Activated CD8-positive, alpha-beta memory T cell treated with anti-CD3 and anti-CD28 coated beads, Interleukin-2, amount 10 ng/mL, durations not matched to agents 7 days and 5 days (primary cell): ENCODE measurements at places on chromosomes 6 and 20. TPM values are rescaled to one million over a fixed set of nuclear protein-coding genes. Genes with fewer than 3 reads are reported as not detected.

Gene KCNG1
- total RNA-seq, result 1.1 TPM

- H3K27me3 ChIP-seq, result no peaks in the 10 kb centered on the region
- DNase-seq, result no peak
- no peak overlapping the region for H3K27ac ChIP-seq
- H3K4me1 ChIP-seq, result peaks cover 51% of the 10 kb centered on the region
- no peak overlapping the region for H3K4me3 ChIP-seq
These were observed 21.2 kb upstream of the ASXL1 start for GRCh38 chr20:32336918-32337347.

DNA sequence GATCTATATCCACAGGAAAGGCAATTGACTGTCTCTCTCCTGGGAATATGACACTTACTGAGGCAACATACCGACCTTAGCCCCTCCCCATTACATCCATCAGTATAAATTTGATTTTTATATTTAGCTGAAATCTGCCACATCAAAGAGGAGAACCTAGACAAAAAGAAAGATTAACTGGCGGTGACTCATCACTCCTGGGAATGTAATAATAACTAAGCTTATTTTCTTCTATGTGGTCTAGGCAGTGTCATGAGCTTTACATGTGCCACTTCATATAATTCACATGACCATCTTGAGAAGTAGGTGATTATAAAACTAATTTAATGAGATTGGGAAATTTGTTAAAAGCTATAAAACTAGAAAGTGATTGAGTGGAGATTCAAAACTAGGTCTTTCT, 520.0 kb upstream of the HS3ST5 start:
- H3K36me3 ChIP-seq, result no peaks in the 10 kb centered on the region
- H3K27me3 ChIP-seq, result no peaks in the 10 kb centered on the region
- no peaks in the 10 kb centered on the region for H3K4me1 ChIP-seq
- no peak overlapping the region for H3K4me3 ChIP-seq
- DNase-seq, result no peak

GRCh38 chr6:5174244-5174643, 86.5 kb downstream of the LYRM4 start:
- H3K27ac ChIP-seq, result peak overlapping the region; percentile 95
- H3K4me3 ChIP-seq, result peak overlapping the region; percentile 60
- H3K4me1 ChIP-seq, result peaks cover 50% of the 10 kb centered on the region
- peaks cover 3% of the 10 kb centered on the region for H3K36me3 ChIP-seq

DNA sequence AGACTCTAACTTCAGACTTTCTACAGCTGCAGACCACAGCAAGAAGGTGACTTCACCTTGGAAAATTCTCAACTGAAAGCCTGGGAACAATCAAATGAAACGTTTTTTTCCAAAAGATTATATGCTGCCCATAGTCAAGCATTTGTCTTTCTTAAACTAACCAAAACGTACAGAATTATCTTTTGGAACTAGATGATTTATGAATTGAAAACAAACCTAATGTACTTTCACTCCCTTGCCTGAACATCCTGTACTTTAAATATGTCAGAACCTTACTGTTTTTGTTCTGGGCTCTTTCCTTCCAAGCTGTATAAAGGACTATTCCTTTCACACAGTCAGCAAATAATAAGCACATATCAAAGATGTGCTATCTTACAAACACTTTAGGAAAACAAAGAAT, 62.4 kb upstream of the TNFAIP3 start:
- no peak overlapping the region for H3K27ac ChIP-seq
- no peaks in the 10 kb centered on the region for H3K27me3 ChIP-seq
- DNase-seq, result no peak

Gene ROMO1
- total RNA-seq, result 122 TPM

Gene ARFGEF3
- total RNA-seq, result 0.15 TPM

DNA sequence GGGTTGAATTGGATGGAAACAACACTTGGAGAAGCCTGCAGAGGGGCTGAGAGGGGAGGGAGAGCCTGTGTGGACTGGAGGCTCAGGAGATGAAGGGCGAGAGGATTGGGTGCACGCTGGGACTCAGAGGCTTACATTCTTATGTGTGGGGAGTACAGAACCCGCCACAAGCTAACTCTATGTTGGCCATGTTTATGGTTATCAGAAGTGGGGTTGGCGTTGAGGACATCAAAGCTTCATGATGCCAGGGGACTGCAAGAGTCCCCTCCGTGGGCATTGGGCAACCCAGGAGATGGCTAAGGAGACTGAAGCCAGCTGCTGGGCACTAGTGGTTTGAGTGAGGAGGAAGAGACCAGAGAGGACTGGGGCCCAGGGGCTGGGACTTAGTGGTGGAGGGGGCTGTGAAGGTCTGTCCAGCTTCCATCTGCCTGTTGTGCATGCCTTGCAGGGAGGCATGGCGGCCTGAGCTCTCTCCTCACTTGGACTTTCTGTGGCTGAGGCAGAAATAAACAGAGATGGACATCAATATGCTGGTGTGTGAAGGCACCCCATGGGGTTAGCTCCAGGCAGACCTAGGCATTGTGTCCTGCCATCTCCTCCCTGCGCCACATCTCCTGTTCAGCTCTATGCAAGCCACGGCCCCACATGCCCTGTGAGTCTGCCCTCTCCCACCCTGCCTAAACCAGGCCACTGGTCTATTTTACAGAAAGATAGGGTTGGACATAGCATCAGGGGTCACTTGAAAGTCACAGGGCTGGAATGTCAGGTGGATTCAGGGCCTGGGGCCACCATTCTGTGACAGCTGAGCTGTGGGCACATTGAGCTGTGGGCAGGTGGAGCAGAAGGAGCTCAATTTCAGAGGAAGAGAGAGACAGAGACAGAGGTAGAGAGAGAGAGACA, 61.6 kb downstream of the PHACTR3 start:
- no peak overlapping the region for H3K27ac ChIP-seq
- H3K27me3 ChIP-seq, result no peaks in the 10 kb centered on the region
- peak; percentile 26 for DNase-seq

DNA sequence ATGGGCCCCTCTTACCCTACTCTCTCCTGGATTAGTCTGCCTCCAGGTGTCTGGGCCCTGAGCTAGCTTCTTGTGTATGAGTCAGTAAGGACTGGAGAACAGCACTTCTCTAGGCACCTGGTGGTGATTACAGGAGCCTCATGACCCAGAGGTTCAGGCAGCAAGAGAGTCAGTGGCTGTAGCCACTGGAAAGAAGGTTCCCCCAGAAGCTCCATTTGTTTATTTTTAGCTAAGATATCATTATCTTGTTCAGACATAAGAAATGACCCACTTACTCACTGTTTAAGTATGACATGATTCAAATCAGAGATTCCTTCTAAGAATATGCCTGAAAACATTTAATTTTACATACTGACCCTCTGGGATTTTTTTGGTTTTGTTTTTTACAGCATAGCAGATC, 23.6 kb upstream of the SLC4A11 start:
- no peak for DNase-seq
- no peaks in the 10 kb centered on the region for H3K27me3 ChIP-seq
- H3K4me3 ChIP-seq, result no peak overlapping the region
- H3K27ac ChIP-seq, result no peak overlapping the region
- no peaks in the 10 kb centered on the region for H3K4me1 ChIP-seq

Gene LY6G6F
- not detected for total RNA-seq

Gene PREX1
- 130 TPM for total RNA-seq

GRCh38 chr6:136566007-136566487, 15.8 kb upstream of the MAP7 start:
- H3K36me3 ChIP-seq, result peaks cover 27% of the 10 kb centered on the region
- H3K4me1 ChIP-seq, result peaks cover 19% of the 10 kb centered on the region
- H3K4me3 ChIP-seq, result no peak overlapping the region
- H3K27ac ChIP-seq, result no peak overlapping the region
- no peaks in the 10 kb centered on the region for H3K27me3 ChIP-seq

Gene UNC5CL
- total RNA-seq, result 2.5 TPM

Gene BMP5
- not detected for total RNA-seq

GRCh38 chr6:12709556-12710232, 6.9 kb upstream of the PHACTR1 start:
- no peak overlapping the region for H3K4me3 ChIP-seq
- H3K36me3 ChIP-seq, result no peaks in the 10 kb centered on the region
- no peak overlapping the region for H3K27ac ChIP-seq

Gene LY6G6D
- total RNA-seq, result not detected

DNA sequence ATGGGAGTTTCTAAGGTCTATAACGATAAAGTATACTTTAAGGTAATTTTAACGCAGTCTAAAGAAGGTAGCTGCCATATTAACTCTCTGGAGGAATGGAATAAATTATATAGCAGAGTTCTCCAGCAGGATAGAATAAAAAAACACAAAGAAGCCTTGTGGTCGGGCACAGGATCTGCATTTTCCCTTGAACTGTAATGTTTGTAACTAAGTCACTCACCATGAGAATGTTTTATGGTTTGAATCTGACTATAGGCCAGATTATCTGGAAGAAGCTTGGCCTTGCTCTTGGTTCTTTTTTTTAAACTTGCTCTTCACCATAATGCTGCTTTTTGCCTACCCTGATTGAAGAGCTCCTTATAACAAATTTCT, 238.8 kb upstream of the NOX3 start:
- DNase-seq, result no peak
- no peaks in the 10 kb centered on the region for H3K4me1 ChIP-seq
- no peak overlapping the region for H3K27ac ChIP-seq

Gene ASIP
- not detected for total RNA-seq

Gene BTN1A1
- total RNA-seq, result not detected

GRCh38 chr20:50015636-50015992, 32.8 kb downstream of the SNAI1 start:
- no peak overlapping the region for H3K27ac ChIP-seq
- H3K36me3 ChIP-seq, result no peaks in the 10 kb centered on the region
- peaks cover 8% of the 10 kb centered on the region for H3K27me3 ChIP-seq
- DNase-seq, result no peak
- H3K4me1 ChIP-seq, result peaks cover 15% of the 10 kb centered on the region

Gene RPP40
- total RNA-seq, result 6.4 TPM

DNA sequence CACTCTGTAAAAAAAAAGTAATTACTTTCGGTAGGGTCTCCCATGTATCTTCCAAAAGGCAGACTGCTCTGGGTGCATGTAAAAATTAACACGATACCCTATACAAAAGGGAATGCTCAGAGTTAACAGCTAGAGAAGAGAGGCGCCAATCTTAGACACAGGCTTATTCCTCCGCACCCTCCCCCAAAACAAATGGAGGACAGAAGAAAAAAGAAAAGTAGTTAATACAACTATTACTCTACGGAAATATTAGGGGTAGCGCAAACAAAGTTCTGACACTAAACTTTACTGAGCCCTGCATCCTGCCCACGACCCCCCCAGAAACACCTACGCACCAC, 331 bp upstream of the UFL1 start:
- no peak for DNase-seq
- H3K36me3 ChIP-seq, result peaks cover 17% of the 10 kb centered on the region
- H3K4me1 ChIP-seq, result peaks cover 19% of the 10 kb centered on the region
- no peaks in the 10 kb centered on the region for H3K27me3 ChIP-seq
- H3K4me3 ChIP-seq, result peak overlapping the region; percentile 91

DNA sequence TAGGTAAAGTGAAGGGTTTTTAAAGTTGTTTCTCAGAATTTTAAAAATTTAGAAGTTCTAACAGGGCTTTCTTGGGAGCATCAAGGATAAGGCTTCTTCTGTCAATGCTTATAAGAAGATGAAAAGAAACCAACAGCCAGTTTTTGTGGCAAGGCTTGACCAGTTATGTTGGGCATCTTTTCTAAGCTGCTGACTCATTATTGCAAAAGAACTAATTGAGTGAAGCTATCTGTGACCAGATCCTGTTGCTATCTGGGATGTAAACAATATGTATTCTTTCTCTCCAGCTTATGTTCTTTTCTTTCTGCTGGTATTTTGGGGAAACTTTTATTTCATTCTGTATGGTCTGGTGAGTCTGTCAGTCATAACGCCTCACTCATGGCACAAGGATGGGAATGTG, 643.8 kb downstream of the HDGFL1 start:
- H3K27me3 ChIP-seq, result no peaks in the 10 kb centered on the region
- no peak for DNase-seq
- no peak overlapping the region for H3K27ac ChIP-seq
- no peaks in the 10 kb centered on the region for H3K4me1 ChIP-seq
- no peak overlapping the region for H3K4me3 ChIP-seq

DNA sequence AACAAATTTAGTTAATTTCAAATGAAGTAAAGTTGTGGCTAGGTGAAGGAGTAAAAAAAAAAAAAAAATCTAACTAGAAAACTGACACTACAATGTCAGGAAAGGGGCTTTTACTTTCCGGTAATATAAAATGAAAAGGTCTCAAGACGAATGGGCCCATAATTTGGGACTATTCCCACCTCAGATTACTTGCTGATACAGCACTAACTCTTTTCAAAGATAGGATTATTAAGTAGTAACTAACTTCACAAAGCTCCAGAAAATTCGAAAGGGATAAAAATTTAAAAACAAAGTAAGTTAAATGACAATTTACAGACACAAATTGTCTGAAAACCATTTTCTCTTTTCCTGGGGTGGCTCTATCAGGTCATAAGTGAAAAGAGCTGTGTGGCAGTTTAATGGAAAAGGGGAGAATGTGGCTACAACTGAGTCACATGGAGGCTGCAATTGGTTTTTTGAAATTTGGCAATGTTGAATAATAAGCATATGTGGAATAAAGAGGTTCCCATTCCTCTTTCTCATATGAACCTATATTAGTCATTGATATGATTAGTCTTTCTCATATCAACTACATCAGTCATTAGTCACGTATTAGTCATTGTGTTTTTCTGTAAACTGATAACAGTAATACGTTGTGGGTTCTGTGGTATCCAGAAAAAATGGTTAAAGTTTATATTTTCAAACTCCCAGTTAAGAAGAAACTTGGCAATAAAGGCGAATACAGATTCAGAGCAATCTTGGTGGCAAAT, 78.0 kb downstream of the RWDD2A start:
- H3K36me3 ChIP-seq, result no peaks in the 10 kb centered on the region
- no peak overlapping the region for H3K4me3 ChIP-seq
- no peak for DNase-seq
- H3K4me1 ChIP-seq, result no peaks in the 10 kb centered on the region

GRCh38 chr6:23319582-23319981, 750.2 kb downstream of the HDGFL1 start:
- no peaks in the 10 kb centered on the region for H3K4me1 ChIP-seq
- H3K27me3 ChIP-seq, result no peaks in the 10 kb centered on the region
- no peak overlapping the region for H3K4me3 ChIP-seq
- no peak overlapping the region for H3K27ac ChIP-seq
- no peak for DNase-seq

Gene KHDC1L
- 0.67 TPM for total RNA-seq

GRCh38 chr20:24693466-24694156, 224.2 kb downstream of the SYNDIG1 start:
- H3K36me3 ChIP-seq, result no peaks in the 10 kb centered on the region
- no peak overlapping the region for H3K27ac ChIP-seq
- no peaks in the 10 kb centered on the region for H3K4me1 ChIP-seq
- peak; percentile 27 for DNase-seq

DNA sequence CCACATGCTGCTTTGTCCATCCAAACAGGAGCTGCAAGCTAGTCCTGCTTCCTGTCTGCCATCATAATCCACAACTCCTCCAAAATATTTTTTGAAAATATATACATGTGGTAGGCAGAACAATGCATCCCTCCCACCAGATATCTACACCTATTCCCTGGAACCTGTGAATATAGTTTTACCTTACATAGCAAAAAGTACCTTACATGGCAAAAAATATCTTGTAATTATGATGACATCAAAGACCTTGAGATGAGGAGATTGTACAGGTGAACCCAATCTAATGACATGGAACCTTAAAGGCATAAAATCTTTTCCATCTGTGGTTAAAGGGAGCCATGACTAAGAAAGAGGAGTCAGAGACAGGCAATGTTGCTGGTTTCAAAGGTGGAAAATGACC, 15.3 kb upstream of the RGS17 start:
- H3K4me1 ChIP-seq, result no peaks in the 10 kb centered on the region
- H3K27me3 ChIP-seq, result no peaks in the 10 kb centered on the region
- H3K4me3 ChIP-seq, result no peak overlapping the region
- no peak for DNase-seq
- H3K27ac ChIP-seq, result no peak overlapping the region
- H3K36me3 ChIP-seq, result no peaks in the 10 kb centered on the region

Gene TCP11
- total RNA-seq, result not detected

- H3K36me3 ChIP-seq, result peaks cover 8% of the 10 kb centered on the region
- H3K27ac ChIP-seq, result no peak overlapping the region
- H3K4me1 ChIP-seq, result no peaks in the 10 kb centered on the region
- H3K4me3 ChIP-seq, result no peak overlapping the region
These were observed 52.6 kb downstream of the CD83 start for GRCh38 chr6:14170128-14170527.
